AG10803 (cell line): ENCODE measurements at places on chromosomes 5 and 9.

GRCh38 chr9:109035684-109036423 lies 22.6 kb upstream of the CTNNAL1 start:
- DNase-seq = peak; percentile 86

GRCh38 chr9:90975781-90976538 lies 174.3 kb downstream of the SYK start:
- peak; percentile 35 for DNase-seq

- DNase-seq = no peak
These were observed 26.4 kb downstream of the DAPK1 start for GRCh38 chr9:87524061-87524460.

- peak; percentile 40 for DNase-seq
These were observed 8.1 kb downstream of the CCDC180 start for GRCh38 chr9:97315550-97315949.

DNA sequence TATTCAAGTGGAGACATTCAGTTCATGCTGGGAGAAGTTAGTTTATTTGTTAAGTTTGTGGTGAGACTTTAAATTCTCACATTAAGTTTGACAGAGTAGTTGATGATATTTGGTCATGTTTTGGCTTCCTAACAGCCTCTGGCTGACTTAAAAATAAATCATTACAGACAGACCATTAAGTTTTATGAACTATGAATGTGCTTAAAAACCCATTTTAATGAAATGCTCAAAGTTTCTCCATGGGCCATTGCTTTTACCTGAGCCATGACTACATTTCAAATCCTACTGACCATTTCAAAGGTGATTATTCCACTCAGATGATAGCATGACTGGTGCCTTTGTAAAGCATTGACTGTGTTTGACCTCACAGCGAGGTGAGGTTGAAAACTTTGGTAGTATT lies 192.7 kb downstream of the LRRC70 start:
- no peak for DNase-seq

DNA sequence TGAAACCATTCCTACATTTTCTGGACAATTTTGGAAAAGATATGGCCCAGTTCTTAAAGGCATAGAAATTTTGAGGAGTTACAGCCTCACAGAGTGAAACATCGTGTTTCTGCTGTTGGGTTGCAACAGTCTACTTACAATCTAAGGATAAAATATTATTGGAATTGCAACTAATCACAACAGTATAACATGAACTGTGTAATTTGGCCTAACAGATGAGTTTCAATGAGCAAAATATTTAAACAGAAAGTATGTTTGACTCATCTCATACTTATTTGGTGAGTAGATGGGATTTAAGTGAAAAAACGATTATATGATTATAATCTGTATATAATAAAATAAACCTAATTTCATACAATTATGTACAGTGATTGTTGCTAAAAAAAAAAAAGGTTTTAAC lies 1061.8 kb downstream of the CDH12 start:
- DNase-seq = no peak
